ENCODE measurements at places on chromosomes 6 and 20. TPM values are rescaled to one million over a fixed set of nuclear protein-coding genes. Genes with fewer than 3 reads are reported as not detected.

ROS1 gene
- total RNA-seq: under 0.01 TPM

BANF2 gene
- not detected for total RNA-seq

CALHM4 gene
- total RNA-seq: not detected

ELOVL4 gene
- 2.3 TPM for total RNA-seq

SCRT2 gene
- not detected for total RNA-seq

OTOR gene
- total RNA-seq: not detected

DNA sequence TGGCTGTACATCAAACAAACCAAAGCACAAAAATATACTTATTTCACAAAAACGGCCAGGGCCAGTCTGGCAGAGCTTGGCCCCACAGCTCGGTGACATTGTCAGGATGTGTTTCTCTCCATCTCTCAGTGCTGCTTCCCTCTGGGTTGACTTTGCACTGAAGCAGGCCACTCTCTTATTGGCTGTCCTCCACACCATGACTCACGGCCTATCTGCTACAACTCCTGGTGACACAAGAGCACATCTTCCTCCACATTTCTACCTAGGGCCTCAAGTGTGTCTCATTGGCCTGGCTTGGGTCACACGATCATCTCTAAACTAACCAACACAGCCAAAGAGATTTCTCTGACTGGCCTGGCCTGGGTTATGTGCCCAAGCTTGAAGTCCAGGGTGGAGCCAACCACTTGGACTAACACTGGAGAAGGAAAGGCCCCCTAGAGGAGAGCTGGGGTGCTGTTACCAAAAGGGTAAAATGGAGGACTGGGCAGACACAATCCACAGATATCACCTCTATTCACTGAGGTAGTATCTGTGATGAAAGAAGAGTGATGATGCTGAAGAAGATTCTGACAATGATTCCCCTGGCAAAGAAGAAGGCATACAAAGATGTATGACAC is 159.8 kb upstream of the TSHZ2 start:
- no peak for DNase-seq
- H3K27me3 ChIP-seq: no peaks in the 10 kb centered on the region
- H3K4me3 ChIP-seq: no peak overlapping the region

DNA sequence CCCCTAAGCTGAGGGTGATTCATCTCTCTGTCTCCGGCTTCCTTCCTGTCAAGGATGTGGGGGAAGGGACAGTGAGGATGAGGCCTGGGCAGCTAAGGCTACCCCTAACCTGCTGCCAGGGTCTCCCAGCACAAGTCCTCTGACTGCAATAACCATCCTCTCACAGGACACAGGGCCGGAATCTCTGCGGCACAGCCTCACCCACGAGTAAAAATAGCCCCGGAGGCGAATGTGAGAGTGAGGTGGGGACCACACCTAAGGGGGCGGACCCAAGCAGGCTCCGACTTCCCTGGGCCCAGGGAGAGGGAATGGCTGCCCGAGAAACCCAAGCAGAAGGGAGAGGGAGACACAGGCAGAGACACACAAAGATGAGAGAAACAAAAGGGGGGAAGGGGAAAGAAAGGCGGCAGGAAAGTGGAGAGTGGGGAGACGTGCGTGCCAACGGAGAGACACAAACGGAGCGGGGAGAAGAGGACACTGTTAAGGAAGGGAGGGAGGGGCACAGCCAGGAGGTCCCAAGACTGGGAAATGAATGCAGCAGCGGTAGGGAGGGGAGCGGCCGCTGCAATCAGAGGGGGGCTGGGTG is 1.4 kb downstream of the CLIC1 start:
- peak; percentile 59 for DNase-seq
- peaks cover 18% of the 10 kb centered on the region for H3K4me1 ChIP-seq
- no peaks in the 10 kb centered on the region for H3K27me3 ChIP-seq
- peak overlapping the region; percentile 81 for H3K4me3 ChIP-seq
- H3K27ac ChIP-seq: peak overlapping the region; percentile 94
- peaks cover 30% of the 10 kb centered on the region for H3K36me3 ChIP-seq

DNA sequence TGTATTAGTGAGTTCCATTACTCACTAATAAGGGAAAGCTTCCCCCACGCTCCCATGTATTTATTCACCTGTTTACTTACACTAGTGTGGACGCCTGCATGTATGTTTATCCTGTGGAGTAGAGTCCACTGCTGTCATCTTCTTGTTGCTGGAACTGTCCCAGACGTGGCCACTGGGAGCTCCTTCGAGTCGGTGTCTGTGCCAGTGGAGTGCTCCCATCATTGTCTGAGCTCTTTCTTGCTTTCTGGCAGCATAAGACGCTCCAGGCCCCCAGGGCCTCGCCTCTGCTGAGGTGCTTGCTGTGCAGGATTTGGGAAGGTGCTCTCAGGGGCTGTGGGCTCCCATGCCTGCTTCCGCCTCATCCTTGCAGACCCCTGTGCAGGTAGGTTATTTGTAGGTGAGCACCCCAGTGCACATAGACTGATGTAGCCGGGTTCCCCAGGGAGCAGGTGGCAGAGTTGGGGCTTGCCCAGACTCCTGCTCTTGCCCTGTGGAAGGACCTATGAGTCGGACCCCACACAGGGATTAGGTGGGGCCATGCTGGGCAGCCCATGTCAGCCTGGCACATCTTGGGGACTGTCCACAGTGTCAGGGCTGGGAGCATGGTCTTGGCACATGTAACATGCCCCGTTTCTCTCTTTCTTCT is 16.6 kb downstream of the PHACTR3 start:
- no peaks in the 10 kb centered on the region for H3K4me1 ChIP-seq
- H3K27ac ChIP-seq: no peak overlapping the region
- H3K4me3 ChIP-seq: no peak overlapping the region
- DNase-seq: no peak
- no peaks in the 10 kb centered on the region for H3K27me3 ChIP-seq

DNA sequence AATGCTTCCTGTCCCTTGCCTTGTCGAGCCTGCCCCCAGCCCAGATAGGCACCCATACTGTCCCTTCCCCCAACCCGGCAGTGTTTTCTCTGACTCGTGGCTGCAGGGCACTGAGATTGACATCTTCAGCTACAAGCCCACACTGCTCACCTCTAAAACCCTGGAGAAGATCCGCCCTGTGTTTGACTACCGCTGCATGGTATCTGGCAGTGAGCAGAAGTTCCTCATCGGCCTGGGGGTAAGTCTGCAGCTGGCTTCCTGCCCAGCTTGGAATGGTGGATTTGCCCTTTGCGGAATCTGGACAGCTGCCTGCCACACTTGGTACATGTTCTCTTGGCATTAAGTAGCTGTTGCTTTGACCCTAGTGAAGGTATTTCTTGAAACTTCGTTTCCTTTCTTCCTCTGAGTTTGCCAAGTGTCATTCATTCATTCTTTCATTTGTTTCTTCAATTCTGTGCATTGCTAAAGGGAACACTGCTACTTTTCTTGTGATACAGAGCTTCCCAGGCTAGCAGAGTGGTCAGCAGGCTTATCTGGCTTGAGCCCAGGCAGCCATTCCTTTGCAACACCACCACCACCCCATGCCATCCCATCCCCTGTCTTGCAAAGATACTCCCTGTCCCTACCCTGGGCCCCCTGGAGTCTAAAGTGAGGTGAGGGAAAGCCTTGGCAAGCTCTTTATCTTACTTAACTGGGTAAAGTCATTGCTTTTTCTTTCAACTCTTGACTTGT is 26.2 kb downstream of the CCDC167 start:
- DNase-seq: peak; percentile 33
- H3K27me3 ChIP-seq: no peaks in the 10 kb centered on the region
- H3K4me3 ChIP-seq: no peak overlapping the region
- H3K4me1 ChIP-seq: no peaks in the 10 kb centered on the region
- H3K36me3 ChIP-seq: peaks cover 51% of the 10 kb centered on the region
- no peak overlapping the region for H3K27ac ChIP-seq

GRCh38 chr20:35637276-35637675 is 21.6 kb downstream of the SPAG4 start:
- no peak overlapping the region for H3K27ac ChIP-seq
- peaks cover 3% of the 10 kb centered on the region for H3K36me3 ChIP-seq
- no peak for DNase-seq
- H3K4me1 ChIP-seq: peaks cover 11% of the 10 kb centered on the region
- no peak overlapping the region for H3K4me3 ChIP-seq

- DNase-seq: no peak
- no peak overlapping the region for H3K27ac ChIP-seq
- H3K4me1 ChIP-seq: no peaks in the 10 kb centered on the region
- H3K27me3 ChIP-seq: no peaks in the 10 kb centered on the region
- no peak overlapping the region for H3K4me3 ChIP-seq
These were observed 104.0 kb upstream of the EPHA7 start for GRCh38 chr6:93523365-93523764.

- H3K36me3 ChIP-seq: no peaks in the 10 kb centered on the region
- no peaks in the 10 kb centered on the region for H3K27me3 ChIP-seq
- peak; percentile 42 for DNase-seq
- H3K4me1 ChIP-seq: peaks cover 7% of the 10 kb centered on the region
- H3K27ac ChIP-seq: no peak overlapping the region
These were observed 4.4 kb downstream of the NCOA5 start for GRCh38 chr20:46085179-46085851.

DNA sequence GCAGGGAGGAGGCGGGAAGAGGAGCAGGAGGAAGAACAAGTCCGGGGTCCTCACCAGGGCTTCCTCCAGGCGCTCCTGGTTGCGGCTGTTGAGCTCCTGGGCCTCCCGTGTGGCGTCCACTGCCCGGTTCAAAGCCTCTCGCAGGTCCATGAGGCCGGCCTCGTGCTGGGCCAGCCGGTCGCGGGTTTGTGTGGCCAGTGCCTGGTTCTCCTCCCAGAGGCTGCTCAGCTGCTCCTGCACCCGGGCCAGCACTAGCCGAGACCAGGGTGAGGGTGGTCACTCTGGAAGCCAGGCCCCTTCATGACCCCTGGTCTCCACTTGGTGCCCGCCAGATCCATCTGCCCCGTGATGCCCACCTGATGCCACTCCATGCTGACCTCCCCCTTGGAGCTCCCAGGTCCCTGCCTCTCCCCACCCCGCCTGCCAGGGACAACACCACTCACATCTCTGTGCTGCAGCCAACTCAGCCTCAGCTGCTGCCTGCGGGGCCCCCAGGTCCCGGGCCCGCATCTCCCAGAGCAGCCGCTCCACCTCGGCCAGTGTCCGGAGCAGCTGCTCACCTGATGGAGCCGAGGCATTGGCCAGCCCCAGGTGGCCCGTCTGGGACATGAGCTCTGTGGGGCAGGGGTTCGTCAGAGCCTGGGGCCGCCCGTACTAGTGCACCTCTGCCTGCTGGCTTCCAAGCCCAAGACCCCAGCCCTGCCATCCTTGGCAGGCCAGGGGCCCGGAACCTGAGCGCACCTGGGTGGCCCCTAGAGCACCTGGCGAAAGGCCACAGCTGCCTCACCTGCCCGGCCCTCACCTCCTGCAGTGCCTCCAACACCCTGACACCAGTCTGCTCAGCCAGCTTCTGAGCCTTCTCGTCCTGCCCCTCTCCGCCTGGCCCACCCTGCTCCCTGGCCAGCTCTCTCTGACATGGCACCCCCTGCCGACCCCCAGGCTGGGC is 15.9 kb downstream of the ADRM1 start:
- no peak overlapping the region for H3K4me3 ChIP-seq
- H3K27ac ChIP-seq: no peak overlapping the region

- H3K27ac ChIP-seq: no peak overlapping the region
- H3K4me3 ChIP-seq: no peak overlapping the region
- peaks cover 22% of the 10 kb centered on the region for H3K27me3 ChIP-seq
- no peaks in the 10 kb centered on the region for H3K36me3 ChIP-seq
- no peaks in the 10 kb centered on the region for H3K4me1 ChIP-seq
These were observed 37.1 kb downstream of the HLA-F start for GRCh38 chr6:29760328-29760727.

DNA sequence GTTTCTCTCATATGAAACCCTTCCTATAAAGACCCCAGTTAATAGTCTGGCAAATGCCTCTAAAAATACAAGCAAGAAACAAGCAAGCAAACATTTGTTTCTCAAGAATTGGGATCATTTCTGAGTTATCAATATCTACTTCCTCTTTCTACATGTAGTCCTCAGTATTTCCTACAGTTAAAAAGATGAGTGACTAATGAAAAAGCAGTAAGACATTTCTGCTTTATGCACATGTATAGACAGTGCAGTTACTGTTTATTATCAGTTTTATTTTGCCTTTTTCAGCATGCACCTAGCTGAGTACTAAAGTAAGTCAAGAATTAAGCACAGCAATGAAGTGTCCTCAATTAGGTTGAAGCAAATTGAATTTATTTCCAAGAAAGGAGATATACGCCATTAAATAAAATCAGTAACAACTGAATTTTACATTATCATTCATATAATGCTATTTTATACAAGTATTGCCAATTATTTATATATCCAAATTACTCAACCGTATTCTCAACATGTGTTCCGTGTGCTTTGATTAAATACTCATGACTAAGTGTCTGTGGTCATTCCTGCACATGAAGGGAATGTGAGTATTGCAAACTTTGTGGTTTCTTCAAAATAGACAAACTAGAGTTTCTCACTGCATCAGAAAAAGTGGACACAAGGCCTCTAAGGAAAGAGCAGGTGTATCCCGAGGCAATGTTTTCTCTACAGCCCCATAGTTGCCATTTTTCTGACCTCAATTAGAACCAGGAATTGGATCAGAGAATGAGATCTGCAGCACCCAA is 159.3 kb upstream of the MARCKS start:
- peak; percentile 98 for DNase-seq
- H3K4me1 ChIP-seq: peaks cover 6% of the 10 kb centered on the region
- no peaks in the 10 kb centered on the region for H3K36me3 ChIP-seq
- H3K27me3 ChIP-seq: peaks cover 32% of the 10 kb centered on the region
- no peak overlapping the region for H3K27ac ChIP-seq

GRCh38 chr6:79604583-79605037 is 26.5 kb upstream of the SH3BGRL2 start:
- H3K27me3 ChIP-seq: no peaks in the 10 kb centered on the region
- no peak overlapping the region for H3K4me3 ChIP-seq
- H3K4me1 ChIP-seq: peaks cover 13% of the 10 kb centered on the region
- no peaks in the 10 kb centered on the region for H3K36me3 ChIP-seq
- peak; percentile 63 for DNase-seq
- H3K27ac ChIP-seq: no peak overlapping the region

DNA sequence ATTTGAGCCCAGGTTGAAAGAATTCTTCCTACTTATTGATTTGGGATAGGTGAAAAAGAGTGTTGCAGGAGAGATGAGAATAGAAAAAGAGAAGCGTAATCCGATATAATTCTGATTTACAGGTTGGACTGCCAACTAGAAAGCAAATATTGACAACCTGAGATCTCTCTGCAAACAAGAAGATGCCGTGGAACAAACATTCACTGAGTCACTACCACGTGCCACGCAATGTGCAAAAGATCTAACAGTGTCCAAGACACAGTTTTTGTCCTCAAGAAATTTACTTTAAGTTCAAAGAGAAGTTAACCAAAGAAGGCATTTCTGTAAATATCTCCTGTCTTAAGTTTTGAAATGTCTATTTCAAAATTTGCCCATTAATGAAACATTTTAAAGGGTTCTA is 578.0 kb upstream of the ARID1B start:
- H3K36me3 ChIP-seq: no peaks in the 10 kb centered on the region
- DNase-seq: no peak
- H3K27me3 ChIP-seq: no peaks in the 10 kb centered on the region
- H3K4me1 ChIP-seq: no peaks in the 10 kb centered on the region
- no peak overlapping the region for H3K4me3 ChIP-seq
